ENCODE measurements at places on chromosomes 7 and 10. TPM values are rescaled to one million over a fixed set of nuclear protein-coding genes. Genes with fewer than 3 reads are reported as not detected.

DNA sequence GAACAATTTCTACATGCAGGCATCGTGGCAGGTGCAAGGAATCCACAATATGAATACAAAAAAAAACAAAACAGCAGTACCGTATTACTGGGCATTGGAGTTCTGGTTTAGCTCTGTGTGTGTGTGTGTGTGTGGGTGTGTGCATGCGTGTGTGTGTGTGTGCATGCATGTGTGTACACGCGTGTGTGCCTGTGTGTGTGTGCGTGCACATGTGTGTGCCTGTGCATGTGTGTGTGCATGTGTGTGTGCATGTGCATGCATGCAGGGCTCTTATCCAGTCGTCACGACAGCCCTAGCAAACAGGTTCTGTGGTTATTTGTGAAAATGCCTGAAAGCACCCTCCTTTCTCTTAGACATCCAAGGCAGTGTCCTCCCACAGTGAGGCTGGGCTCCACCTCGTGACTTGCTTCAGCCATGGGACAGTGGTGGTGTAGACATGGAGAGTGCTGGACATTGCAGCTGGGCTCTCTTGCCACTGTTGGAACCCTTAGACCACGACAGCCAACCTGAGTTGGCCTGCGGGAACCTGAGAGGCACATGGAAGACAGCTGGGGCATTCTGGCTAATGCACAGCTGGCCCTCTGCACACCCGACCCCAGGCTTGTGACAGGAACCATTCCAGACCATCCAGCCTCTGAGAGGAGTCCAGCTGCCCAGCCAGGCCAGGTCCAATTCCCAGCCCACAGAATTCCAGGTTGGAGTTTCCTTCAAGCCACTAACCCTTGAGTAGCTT, 173.4 kb upstream of the SHH start:
- DNase-seq, result peak; percentile 36

Gene SLC13A1
- polyA plus RNA-seq, result 17.0 TPM

DNA sequence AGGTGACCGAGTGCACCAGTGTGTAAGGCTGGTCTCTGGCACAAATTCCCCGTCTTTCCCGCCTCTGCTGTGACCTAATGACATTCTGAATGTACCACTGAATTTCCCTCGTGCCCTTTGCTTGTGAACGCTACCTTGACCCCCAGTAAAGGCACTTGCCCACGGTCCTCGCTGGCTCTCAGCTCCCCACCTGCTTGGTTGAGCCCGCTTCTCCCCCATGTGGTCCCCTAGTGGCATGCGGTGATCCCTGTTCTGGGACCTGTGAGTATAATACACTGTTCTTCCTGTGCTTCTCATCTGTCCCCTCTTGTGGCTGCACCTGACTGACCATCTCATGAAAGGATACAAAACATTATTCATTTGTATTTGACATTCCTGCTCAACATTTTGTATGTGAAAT, 495.7 kb downstream of the INHBA start:
- no peak for DNase-seq

- DNase-seq, result peak; percentile 87
Measured at GRCh38 chr7:2451171-2452073, 24.8 kb downstream of the GRIFIN start.

GRCh38 chr7:49800031-49800430, 26.6 kb downstream of the VWC2 start:
- no peak for DNase-seq
